ENCODE measurements at places on chromosomes 2 and 18.

DNA sequence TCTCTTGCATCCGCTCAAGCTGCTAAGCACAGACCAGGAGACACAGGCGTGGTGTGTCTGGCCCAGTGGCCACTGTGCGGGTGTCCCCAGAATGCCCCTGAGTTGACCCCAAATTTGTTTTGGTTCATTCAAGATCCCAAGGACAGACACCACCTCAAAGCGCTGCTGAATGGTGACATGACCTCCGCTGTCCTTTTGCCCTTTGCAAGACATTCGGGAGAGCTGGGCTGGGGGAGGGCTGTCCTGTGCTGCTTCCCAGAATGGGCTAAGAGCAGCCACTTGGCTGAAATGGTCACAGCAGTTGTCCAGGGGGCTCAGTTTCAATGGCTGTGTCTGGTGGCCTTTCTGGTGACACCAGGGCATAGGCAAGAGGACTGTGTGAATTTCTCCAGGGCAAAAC lies 84.1 kb downstream of the SMIM21 start:
- no peak for DNase-seq

DNA sequence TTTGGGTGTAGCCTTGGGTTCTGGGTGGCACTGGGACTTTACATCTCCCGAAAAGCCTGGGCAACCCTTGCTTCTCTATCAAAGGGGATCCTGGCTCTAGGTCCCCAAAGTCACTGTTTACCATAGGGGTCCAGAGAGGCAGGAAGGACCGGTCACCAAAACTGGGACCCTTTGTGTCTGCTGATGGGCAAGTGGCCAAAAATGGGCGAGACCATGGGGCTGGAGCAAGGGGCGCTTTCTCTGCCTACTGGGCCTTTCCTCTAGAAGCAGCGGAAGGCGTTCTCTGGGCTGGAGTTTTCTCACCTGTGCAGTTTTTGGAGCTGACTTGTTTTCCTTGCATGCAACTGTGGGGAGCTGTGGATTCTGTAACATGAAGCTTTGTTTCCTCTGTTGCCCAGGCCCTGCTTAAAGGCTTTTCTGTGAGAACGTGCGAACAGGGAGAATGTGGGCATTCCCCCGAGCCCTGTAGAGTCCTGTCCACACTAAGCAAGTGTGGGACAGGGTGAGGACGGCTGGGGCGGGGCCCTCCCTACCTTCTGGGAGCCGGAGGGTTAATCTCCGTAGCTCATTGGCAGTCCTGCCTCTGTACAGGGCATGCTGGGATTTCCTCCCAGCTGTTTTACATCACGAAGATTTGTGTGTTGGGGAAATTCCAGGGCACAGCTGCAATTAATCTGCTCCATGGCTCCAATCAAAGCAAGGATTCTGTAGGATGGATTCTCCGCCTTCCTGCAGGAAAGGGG lies 50.2 kb downstream of the TGOLN2 start:
- no peak for DNase-seq

GRCh38 chr18:54551590-54551989 lies 39.5 kb upstream of the DYNAP start:
- DNase-seq: no peak

DNA sequence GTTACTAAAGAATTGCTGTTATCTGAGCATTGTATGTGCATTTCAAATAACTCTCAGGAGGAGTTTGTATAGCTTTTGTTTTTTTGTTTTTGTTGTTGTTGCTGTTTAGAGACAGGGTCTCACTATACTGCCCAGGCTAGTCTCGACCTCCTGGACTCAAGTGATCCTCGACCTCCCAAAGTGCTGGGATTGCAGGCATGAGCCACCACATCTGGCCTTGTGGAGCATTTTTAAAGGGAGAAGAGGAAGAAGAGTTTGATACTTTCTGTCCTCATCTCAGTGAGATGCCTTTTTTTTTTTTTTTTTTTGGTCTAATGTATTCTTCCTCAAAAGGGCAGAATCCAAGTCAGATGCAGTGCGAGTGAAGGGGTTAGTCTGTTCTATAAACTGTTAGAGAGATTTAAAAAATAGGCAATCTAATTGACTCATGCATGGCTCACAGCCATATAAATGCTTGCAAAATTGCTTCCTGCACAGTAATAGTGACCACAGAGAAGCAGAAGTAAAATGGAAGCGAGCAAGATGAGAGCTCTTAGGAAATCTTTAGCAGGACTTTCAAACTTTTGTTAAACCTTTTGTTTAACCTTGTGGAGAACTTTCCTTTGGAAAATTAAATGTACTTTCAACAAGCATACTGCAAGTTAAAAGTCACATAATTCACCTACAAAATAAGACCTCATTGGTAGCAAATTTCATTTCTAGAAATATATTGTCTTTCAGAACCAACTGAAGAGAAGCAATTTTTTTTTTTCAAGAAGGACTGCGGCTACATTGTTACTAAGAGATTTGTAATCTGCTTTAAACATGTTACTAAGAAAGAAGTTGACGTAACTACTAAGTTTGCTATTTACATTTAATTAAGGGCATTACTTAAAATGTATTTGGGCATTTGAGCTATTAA lies 52.3 kb upstream of the ROCK1 start:
- peak; percentile 33 for DNase-seq

GRCh38 chr2:78093436-78093835 lies 571.3 kb upstream of the LRRTM4 start:
- DNase-seq: no peak

DNA sequence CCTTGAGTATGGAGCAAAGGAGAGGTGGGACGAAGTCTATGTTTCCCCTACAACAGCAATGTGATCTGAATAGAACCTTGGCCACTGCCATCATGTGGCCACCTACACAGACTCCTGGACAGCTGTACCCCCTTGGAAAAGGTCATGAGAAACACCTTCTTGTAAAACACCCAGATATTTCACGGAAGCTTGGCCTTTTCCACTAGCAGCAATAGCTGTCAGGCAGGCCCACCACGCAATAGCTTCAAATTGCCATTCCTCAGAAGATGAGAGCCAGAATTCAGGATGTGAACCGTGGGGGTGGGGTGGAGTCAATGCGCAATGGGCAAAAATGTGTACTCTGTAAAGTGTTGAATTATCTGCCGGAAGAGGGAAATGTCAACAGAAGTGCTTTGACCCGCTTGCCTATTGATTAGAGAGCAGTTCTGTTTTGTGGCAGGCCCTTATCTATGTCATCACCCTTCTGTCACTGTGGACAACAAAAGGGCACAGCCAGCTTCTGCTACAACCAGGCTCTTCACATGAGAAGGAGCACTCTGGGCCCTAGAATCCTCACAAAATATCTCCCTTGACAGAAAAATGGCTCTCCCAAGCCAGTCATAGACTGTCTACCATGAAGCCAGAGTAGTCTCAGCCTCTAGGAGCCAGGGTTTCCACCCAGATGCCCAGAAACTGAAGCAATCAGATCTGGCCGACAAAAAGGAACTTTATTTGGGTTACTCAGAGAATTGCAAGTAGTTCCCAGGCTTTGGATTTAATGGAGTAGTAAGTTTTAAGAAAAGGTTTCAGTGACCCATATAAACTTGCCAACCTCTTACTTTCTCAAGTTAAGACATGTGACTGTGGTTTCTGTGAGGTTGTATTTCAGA lies 9.5 kb downstream of the INPP1 start:
- no peak for DNase-seq

DNA sequence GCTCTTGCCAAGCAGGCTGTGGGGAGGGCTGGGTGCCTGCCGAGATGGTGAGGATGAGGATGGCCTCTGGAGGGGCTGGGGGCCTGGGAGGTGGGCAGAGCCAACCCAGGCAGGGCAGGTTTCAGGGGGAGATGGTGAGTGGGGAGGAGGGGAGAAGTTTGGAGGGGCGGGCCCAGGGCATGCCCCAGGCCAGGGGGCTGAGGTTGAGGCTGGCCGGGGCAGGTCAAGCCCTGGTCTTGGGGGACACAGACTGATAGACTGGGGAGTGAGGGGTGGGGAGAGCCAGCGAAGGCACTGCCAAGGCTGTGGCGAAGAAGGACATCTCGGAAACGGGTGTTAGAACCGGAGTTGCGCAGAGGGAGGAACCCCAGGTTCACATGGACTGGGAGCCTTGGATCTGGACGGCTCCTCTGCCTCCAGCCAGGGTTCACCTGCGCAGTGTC lies 12.6 kb downstream of the CAPN10 start:
- DNase-seq: no peak

DNA sequence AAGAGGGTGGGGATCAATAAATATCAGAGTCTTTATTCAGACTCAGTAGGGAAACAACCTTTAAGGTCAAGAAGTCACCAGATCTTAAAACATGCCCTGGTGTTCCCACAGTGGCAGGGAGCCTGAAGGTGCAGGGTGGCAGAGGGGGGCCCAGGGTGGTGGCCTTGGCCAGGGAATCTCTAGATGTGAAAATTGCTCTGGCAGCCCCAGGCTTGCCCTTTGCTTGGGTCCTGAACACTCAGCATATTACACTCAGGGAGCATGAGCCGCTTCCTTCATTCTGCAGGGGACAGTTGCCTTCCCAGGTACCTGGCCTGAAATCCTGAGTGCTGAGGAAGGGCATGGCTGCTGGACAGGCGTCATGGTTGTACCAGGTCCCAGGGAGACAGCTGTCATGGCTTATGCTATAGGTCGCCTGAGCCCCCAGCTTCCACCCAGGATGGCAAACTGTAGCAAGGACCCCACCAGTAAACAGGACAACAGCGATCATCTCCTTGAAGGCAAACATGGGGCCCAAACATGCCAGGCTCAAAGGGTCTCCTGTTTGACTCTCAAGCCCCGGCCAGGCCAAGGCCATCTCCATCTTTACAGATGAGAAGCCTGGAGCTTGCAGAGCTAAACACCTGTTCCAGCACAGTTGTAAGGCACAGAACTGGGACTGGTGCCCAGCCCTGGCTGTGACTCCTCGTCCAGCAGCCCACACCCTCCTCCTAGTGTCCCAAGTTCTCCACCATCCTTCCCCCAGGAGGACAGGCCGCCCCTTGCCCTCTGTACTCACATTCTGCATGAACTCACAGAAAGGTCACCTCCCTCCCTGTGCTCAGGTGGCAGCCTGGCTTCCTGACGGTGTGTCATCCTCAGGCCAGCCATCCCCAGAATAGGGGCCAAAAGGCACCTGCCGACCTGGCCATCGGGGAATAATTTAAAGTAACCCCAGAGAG lies 14.6 kb downstream of the ABCG8 start:
- no peak for DNase-seq

DNA sequence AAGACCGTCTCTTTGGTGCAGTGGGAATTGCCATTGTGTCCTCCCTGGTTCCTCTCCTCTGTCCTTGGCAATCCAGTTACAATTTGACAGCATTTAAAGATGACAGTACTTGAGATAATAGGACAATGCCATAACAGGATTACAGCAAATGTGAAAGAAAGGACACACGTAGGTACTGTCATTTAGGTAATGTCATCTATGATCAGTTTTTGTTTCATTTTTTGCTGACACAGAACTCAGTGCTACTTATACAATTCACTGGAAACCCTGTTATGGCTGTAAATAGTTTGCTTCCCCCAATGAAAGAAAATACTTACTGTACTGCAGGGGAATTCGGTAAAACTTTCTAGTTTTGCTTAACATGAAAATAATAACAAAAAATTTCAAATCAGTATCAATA lies 65.2 kb downstream of the BCL11A start:
- no peak for DNase-seq

DNA sequence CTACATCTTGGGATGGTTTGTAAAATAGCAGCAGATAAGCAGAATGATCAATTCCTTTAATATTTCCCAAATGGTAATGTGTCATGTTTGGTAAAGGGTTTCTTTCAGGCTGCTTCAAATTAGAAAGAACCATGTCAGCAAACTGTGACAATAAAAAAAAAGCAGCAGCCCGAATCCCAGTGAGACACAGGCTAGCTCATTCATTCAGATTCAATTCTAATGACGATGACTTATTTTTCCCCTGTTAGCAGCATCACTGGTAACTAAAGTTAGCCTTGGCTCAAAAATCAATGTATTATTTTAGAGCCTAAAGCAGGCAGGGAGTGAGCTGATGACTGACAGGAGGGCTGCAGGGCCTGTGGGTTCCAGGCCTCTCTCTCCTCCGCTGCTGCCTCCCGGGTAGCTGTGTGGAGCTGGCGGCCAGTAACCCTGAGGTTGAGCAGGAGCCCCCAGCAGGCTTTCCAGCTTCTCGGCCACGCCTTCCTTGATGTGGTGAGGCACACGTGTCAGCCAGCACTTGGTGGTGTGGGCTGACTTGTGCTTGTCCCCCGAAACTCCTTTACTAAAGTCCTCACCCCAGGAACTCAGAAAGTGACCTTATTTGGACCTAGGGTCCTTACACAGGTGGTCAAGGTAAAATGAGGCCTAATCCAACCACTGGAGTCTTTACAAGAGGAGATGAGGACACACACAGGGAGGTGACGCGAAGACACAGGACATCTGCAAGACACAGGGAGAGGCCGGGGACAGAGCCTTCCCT lies 120.5 kb upstream of the HS6ST1 start:
- no peak for DNase-seq

GRCh38 chr2:167333245-167333644 lies 445.0 kb downstream of the XIRP2 start:
- DNase-seq: no peak

- DNase-seq: no peak
These were observed 4.6 kb upstream of the SDC1 start for GRCh38 chr2:20229322-20230113.

DNA sequence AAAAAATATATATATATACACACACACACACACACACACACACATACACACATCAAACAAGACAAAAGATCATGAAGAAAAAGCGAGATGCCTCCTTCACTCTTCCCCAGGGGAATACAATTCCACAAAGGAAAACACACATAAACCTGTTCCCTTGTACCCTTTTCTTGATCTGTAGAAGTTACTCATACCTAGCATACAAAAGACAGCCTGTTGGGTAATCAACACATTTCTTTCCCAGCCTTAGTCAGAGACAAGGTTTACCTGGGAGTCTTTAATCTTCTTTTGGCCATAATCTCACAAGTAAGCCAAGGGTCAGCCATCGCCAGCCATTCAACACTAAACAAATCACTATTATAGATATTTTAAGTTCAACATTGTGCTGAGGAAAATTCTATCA lies 407.0 kb downstream of the SUCLG1 start:
- DNase-seq: no peak

- DNase-seq: no peak
These were observed 332.3 kb upstream of the HS6ST1 start for GRCh38 chr2:128651000-128651399.

DNA sequence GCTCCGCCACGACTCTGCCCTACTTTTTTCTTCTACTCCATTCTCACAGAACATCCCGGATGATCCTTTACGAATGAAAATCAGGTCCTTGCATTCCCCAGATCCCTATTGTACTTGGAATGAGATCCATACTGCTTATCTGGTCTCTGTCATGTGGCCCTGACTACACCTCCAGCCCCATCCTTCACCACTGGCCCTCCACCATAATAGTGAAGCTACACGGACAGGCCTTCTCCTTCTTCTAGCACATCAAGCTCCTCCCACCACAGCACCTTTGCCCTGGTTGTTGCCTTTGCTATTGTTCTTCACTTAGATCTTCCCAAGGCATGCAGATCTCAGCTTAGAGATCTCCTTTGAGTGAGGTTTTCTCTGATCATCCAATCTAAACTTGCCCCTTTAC lies 20.1 kb upstream of the RMDN2 start:
- DNase-seq: no peak

- DNase-seq: no peak
These were observed 82.3 kb downstream of the PTH2R start for GRCh38 chr2:208488686-208489564.

- no peak for DNase-seq
These were observed 1.7 kb downstream of the TBC1D8 start for GRCh38 chr2:101149241-101150192.

GRCh38 chr2:239151201-239152131 lies 249.4 kb downstream of the HDAC4 start:
- DNase-seq: no peak

GRCh38 chr2:192051533-192051932 lies 143.2 kb downstream of the TMEFF2 start:
- no peak for DNase-seq
